A172 (cell line): ENCODE measurements at places on chromosomes 7 and 10.

DNA sequence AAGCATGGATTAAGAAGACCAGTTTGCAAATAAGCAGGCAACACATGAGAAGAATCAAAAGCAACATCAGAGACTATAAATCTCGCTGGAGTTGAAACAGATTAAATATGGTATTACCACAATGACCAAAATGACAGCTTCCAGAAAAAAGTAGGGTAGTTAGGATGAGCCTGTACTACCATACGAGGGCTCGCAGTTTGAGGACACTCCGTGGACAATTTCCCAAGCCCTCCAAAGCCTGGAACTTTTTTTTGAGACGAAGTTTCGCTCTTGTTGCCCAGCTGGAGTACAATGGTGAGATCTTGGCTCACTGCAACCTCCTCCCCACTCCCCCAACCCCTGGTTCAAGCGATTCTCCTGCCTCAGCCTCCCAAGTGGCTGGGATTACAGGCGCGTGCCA is 1.0 kb downstream of the LRRC17 start:
- peak; percentile 25 for DNase-seq

GRCh38 chr10:76973091-76974016 is 664.3 kb downstream of the KCNMA1 start:
- no peak for DNase-seq

DNA sequence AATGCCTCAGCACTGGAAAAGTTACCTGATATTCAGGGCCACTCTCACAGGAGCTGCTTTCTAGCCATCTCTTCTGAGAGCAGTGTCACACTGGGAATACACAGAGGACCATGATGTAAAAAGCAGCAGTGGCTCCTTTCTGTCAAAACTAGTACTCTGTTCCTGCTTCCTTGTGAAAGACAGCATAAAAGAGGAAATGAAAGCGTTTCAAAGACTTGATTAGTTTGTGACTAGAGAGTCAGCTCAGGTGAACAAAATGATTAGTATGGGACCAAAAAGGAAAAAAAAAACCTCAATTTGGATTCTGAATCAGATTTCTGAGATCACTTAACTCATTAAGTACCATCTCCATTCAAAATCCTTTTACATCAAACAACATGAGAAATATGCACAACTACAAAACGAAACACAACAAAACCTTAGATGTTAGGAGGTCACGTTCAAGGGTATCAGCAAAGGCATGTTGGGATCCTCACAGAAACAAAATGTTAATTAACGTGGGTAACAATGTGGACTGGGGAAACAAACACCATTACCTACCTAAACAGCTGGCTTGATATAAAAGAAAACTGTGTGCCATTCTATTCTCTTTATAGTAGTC is 103.7 kb downstream of the MACC1 start:
- no peak for DNase-seq

GRCh38 chr7:142873281-142873784 is 12.2 kb downstream of the TRPV6 start:
- DNase-seq = peak; percentile 29

GRCh38 chr10:75358132-75358531 is 43.4 kb downstream of the ZNF503 start:
- no peak for DNase-seq

GRCh38 chr7:44748948-44749731 is 493 bp downstream of the ZMIZ2 start:
- no peak for DNase-seq

DNA sequence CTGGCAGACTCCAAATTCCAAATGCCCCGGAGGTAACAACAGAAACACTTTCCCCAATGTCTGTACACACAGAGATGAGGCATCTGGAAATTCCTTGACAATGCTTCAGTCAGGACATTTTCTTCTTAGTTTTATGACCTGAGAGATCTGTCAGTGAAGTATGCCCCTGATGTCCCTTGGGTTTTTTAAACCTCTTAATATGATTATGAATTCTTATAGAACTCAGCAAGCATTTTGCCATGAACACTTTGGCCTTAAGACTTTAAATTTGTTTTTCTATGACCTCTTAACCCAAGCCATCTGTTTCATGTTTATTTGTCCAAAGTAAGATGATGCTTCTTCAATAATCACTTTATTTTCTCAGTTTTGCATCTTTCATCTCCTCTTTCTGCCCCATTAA is 1206.2 kb downstream of the GATA3 start:
- no peak for DNase-seq

DNA sequence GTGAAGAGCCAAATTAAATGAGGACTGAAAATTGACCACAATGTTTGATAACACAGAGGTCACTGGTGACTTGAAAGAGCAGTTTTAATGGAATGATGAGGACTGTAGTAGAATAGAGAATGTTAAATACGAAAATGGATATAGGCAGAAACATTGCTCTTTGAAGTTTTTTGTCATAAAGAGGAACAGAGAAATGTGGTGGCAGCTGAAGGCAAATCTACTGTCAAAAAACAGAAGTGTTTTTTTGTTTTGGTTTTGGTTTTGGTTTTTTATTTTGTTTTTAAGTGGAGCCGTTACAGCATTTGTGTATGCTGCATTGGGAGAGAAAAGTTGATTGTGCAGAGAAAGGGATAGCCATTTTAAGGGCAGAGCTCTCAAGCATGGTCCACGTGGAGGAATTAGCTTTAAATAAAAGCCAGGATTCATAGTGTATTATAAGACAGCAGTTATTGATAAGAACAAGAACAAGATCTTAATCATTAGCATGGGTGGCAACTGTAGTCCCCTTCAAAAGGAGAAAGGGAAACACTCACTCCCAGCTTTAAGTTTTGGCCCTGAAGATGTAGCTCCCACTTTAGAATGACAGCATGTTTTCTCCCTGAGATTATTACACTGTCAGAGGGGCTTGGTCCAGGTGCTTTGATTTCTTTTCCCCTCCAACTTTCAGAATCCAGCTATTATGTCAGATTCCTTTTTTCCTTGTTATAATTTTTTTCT is 156.7 kb upstream of the BET1 start:
- DNase-seq = no peak

GRCh38 chr10:30751678-30752331 is 122.3 kb upstream of the LYZL2 start:
- peak; percentile 64 for DNase-seq

GRCh38 chr7:150788474-150789269 is 11.5 kb downstream of the TMEM176B start:
- no peak for DNase-seq

- DNase-seq = no peak
Observed at GRCh38 chr10:78299851-78300468, 266.3 kb downstream of the RPS24 start.

DNA sequence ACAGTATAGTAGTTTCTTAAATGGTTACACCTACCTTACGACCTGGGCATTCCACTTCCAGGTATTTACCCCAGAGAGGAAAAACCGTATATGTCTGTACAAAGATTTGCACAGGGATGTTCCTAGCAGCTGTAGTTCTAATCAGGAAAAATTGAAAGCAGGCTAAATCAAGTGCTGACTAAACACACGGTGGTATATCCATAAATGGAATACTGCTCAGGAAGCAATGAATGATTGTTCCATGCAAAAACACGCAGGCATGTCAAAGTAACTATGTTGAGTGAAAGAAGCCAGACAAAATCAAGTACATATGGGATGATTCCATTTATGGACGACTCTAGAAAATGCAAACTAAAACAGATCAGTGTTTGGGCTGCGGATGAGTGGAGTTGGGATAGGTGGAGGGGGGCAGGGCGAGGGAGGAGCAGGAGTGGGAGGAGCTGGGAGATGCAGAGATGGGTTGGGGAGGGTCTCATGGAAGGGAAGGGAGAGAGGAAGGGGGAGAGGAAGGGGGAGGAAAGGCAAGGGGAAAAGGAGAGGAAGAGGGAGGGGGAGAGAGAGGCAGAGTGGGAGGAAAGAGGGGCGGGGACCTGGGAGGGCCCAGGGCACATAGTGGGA is 484 bp upstream of the MSRB2 start:
- DNase-seq = peak; percentile 8

GRCh38 chr10:78406648-78407008 is 373.0 kb downstream of the RPS24 start:
- DNase-seq = no peak

GRCh38 chr10:68301790-68302502 is 29.9 kb upstream of the HNRNPH3 start:
- DNase-seq = peak; percentile 70

- DNase-seq = no peak
Observed at GRCh38 chr10:70430493-70431445, 10.7 kb downstream of the NODAL start.

- DNase-seq = peak; percentile 60
Observed at GRCh38 chr10:119461380-119461779, 81.1 kb downstream of the RGS10 start.

GRCh38 chr10:101558671-101559595 is 29.1 kb downstream of the POLL start:
- DNase-seq = no peak

GRCh38 chr10:125284875-125285597 is 124.7 kb upstream of the CTBP2 start:
- DNase-seq = no peak

DNA sequence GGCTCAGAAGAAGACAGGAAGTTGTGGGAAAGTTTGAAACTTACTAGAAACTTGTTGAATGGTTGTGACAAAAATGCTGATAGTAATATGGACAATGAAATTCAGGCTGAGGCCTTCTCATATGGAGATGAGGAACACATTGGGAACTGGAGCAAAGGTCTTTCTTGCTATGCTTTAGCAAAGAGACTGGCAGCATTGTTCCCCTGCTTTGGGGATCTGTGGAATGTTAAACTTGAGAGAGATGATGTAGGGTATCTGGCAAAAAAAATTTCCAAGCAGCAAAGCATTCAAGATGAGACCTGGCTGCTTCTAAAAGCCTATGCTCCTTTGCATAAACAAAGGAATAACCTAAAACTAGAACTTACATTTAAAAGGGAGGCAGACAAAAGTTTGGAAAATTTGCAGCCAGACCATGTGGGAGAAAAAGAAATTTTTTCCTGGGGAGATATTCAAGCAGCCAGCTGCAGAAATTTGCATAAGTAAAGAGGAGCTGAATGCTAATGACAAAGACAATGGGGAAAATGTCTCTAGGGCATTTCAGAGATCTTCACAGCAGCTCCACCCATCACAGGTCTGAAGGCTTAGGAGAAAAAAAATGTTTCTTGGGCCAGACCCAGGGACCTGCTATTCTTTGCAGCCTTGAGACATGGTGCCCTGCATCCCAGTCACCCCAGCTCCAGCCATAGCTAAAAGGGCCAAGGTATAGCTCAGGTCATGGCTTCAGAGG is 16.5 kb upstream of the KCND2 start:
- no peak for DNase-seq

DNA sequence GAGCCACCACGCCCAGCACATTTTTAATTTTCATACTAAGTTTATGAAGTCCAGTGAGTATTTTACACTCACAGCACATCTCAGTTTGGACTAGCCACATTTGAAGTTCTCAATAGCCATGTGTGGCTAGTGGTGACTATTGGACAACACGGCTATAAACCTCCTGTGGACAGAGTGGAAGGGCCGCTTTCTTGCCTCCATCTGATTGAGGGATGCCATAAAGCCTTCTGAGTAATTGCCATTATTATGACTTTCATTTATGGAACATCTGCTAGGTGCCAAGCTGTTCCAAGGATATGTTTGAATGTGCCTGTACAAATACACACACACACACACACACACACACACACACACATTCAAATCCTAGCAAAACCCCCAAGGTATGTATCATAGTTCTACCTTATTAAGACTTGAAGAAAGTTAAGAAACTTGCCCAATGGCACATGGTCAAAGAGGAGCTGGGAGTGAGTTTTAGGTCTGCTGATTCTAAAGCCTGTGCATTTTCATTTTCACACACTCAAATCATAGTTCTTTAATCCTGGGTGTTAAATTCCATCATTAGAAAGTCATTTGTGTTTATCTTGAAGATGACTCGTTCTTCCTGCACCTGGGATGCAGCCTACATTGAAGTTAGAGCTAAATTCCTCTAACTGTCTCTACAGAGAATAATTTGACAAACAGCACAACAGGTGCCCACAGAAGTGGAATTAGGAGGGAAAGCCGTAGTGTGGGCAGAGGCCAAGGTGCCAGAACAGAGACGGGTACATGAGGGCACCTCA is 143.3 kb downstream of the PKD1L1 start:
- peak; percentile 54 for DNase-seq
